ENCODE measurements at places on chromosomes 2 and 18. TPM values are rescaled to one million over a fixed set of nuclear protein-coding genes. Genes with fewer than 3 reads are reported as not detected.

GRCh38 chr2:241363426-241363825 lies 7.3 kb downstream of the FARP2 start:
- DNase-seq: no peak

DNA sequence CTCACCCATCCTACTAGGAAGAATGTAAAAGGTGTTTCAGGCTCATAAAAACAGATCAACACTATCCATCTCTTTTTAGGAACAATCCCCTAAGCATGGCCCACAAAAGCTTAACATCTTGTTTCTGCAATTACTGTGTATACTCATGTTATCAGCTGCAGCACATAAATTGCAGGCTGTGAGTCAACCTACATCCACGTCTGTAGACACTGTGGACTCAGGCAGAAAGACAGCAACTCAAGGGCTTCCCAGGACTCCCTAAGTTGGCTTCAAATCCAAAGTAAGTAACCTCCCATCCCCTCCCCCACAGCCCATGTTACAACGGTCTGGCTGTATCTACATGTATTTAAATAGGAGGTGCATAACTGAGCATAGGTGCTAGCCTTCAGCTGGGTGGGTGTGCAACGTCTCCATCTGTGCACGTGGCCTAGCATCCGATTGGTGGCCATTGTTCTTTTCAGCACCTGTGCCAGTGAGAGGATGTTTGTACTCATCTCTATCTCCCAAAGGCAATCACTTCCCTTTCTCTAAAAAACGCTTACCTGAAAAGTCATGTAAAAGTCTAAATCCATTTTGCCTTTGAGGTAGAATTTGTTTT lies 30.1 kb downstream of the UXS1 start:
- DNase-seq: peak; percentile 28

CCL20 gene
- not detected for total RNA-seq

GRCh38 chr18:59300676-59301285 lies 17.7 kb downstream of the CPLX4 start:
- no peak for DNase-seq

GREB1L gene
- 10.0 TPM for total RNA-seq

CD28 gene
- total RNA-seq: not detected

DNA sequence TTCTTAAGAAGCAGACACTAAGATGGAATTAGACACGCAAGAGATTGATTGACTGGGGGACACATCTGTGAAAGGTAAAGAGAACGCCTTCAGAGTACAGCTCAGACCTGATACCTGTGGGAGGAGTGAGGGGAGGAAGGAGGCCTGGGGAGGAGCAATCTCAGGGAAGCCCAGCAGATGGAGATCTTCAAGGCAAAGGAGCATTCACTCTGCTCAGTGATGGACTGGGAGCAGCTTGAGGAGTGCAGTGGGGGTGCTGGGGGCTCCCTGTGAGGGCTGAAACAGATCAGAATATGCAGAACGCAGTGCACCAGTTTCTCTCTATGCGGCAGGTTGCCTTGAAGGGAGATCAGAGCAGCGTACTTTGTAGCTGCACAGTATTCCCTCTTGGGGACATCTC lies 103.7 kb upstream of the ATP8B1 start:
- DNase-seq: no peak

DNA sequence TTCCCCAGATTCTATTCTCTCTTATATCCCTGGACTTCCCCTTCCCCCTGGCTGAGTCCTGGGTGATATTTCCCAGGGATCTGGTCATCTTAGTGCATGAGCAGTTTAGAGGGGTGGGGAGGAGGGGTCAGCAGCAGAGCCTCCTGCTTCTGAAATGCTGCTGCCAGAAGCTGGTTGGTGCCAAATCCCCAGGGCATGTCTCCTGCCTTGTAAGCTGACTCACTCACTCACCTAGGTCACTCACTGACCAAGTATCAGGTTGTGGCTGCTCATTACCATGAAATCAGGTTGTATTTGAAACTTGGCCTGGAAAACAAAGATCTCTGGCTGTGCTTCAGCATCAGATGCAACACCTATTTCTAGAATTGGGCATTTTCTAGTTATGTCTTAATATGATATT lies 14.3 kb downstream of the GPR39 start:
- DNase-seq: no peak

GRCh38 chr2:104472076-104472475 lies 381.8 kb upstream of the POU3F3 start:
- DNase-seq: no peak

- no peak for DNase-seq
Measured at GRCh38 chr2:231531883-231532755, 1.9 kb upstream of the NMUR1 start.

- DNase-seq: no peak
Measured at GRCh38 chr18:10261344-10262276, 192.8 kb upstream of the APCDD1 start.

DNA sequence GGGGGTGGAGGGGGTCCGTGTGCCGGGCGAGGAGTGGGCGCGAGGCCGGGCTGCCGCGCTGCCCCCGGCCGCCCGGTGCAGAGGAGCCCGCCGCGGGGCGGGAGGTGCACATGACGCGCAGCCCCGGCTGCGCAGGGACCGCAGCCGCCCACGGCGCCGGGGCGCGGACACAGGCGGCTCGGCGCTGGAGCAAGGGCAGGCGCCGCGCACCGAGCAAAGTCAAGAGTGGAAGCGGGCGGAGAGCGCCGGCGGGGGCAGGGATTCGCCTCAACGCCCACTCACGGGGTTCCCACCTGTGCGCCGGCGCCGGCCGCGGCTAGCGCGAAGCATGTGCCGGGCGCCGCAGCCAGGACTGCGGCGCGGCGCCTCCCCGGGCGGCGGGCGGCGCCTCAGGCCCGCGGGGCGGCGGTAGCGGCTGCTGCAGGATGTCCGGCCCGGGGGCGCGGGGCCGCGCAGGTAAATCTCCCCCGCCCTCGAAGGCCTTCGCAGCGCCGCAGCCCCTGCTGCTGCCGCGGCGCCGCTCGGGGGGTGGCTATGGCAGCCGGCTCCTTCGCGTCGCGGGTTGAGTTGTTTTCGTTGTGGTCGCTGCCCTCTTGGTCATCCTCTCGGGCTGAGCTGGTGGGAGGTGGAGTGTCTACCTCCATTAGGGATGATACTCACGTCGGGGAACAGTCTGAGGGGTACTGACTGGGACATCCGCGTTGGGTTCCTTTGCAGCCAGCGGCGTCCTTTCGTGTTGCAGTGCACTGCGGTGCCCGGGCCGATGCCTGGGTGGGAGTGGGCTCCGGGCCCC lies 216.3 kb upstream of the DTNA start:
- DNase-seq: no peak

DNA sequence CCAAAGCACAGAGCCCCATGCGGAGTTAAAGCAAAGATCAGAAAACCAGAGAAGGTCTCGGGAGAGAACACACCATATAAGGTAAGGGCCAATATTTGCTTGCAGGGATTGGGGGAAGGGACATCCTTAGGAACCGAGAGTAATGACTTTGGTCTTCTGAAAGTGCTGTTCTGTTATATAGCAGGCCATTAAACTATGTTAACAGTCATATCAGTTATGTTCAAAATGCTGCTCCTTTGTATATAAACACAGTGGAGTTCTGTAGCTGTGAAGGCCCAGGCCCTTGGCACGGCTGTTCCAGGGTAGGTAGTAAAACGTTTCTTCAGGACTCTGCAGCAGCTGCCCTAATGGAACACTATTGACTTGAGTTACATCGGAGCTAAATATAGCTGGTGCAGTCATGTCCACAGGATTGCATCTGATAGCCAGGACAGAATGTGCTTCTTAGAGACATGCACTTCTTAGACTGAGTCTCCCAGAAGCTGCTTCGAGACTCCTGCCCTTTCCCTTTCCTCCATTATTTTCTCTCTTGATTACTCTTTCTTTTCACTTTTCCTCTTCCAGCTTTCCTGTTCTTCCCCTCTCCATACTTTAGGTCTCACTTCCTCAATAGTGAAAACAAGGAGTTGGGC lies 122.4 kb downstream of the SETBP1 start:
- no peak for DNase-seq

ITGA4 gene
- total RNA-seq: 32.6 TPM

GRCh38 chr2:13413989-13414388 lies 697.3 kb downstream of the TRIB2 start:
- DNase-seq: no peak

GRCh38 chr2:222296911-222297599 lies 1.7 kb downstream of the PAX3 start:
- DNase-seq: peak; percentile 56

DNA sequence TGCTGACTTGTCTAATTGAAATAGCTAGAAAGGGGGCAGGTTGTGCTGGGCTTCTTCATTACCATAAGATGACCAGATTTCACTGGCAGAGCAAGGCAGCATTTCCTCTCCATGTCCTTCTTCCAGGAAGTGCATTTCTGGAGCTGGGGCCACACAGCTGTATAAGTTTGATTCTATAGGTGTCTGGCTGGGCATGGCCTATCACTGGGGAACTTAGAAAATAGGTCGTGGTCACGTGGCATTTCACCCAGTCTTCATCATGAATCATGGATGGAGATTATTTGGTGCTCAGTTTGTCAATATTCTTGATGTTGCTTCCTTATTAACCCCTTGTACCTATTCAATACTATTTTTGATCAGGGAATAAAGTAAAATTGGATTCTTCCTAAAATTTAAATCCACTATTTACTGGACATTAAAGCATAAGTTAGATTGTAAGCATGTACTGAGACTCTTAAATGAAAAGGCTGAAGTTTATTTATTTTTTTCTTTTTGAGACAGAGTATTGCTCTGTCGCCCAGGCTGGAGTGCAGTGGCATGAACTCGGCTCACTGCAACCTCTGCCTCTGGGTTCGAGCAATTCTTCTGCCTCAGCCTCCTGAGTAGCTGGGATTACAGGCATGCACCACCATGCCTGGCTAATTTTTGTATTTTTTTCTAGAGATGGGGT lies 49.5 kb upstream of the TMEM87B start:
- DNase-seq: no peak

DNA sequence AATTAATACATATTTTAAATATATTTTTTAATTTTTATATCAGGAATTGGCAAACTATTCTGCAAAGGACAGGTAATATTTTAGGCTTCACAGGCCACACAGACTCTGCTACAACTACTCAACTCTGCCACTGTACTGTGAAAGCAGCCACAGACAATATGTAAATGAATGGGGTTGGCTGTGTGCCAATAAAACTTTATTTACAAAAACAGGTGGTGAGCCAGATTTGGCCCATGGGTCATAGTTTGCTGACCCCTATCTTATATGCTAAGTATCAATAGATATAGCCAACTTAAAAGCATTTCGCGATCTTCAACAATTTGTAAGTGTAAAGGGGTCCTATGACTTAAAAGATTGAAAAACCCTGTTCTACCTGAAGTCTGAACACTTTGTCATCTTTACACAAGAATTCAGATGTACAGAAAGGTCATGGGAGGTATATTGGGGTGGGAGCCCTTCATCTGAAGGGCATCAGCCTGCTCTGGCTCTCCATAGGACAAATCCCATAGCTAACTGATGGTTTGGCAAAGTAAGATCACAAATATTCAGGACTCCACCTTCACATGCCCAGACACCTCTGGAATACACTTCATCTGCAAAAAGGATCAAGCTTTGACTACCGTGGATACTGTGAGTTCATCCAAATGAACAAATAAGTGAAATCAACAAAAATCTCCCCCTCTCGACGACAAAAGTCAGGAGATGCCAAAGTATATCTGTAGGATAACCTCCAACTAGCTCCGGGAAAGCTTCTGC lies 65.9 kb downstream of the C1D start:
- no peak for DNase-seq

DNA sequence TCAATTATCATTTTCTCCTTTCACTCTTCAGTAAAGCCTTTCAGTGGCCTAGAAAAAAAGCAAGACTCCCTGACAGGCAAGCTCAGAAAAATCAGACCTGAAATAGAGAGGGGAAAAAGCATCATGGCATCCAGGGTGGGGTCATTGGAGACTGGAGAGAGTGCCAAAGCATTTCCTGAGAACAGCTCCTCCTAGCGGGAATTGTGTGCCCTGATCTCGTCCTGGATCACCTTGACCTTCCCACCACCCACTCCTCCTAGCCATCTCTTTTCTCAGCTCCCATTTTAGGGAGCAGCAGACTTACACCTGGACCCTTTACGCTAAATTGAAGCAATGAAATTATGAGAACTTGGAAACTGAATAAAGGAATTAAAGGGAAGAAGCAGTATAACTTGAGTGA lies 176.6 kb downstream of the VWC2L start:
- no peak for DNase-seq

DNA sequence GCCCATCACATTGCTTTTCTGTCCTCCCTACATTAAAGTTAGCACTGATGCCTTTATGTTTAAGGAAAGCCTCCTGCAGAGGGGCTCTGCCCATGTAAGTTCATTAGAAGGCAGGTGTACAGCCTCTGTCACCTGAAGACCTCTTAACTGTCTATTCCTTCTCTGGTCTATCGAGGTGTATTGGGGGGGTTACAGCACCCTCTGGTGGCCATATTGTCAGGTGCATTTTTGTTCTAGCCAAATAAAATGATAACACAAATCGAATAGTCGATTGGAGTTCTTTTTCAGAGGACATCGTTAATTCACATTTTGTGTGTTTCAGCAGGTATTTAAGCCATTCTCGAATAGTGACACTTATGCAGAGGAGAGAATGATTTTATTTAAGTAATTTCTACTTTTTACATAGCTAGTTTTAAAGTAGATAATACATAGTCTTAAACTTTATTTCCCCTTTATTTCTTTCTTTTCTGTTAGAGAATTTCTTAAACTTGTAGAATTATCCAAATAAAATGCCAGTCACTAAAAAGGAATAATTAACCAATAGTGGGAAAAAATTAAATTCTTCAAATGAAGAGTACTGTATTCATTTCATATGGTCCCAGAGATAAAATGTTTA lies 136.8 kb downstream of the NEDD4L start:
- DNase-seq: no peak

HOXD13 gene
- 1.4 TPM for total RNA-seq

GRCh38 chr2:229454934-229455631 lies 184.0 kb upstream of the PID1 start:
- DNase-seq: peak; percentile 92

FOSL2 gene
- 123 TPM for total RNA-seq

PUM2 gene
- total RNA-seq: 63.3 TPM

DNA sequence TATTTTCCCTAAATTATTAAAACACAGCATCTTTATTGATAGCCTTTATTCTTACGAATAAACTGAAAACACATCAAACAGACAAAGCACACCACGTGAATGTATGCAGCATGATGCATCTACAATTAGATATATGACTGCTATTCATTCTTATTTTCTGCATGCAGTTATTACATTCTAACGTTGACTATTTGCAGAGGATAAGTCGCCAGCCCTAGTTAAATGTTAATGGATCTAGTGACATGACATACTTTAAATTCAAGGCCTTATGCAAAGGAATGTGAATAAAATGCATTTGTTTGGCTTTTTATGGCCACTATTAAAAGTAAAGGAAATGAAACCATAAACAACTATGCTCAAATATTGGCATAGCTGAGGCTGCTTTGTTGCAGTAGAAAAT lies 172.4 kb downstream of the MAP2 start:
- DNase-seq: no peak

LRRTM1 gene
- not detected for total RNA-seq

DNA sequence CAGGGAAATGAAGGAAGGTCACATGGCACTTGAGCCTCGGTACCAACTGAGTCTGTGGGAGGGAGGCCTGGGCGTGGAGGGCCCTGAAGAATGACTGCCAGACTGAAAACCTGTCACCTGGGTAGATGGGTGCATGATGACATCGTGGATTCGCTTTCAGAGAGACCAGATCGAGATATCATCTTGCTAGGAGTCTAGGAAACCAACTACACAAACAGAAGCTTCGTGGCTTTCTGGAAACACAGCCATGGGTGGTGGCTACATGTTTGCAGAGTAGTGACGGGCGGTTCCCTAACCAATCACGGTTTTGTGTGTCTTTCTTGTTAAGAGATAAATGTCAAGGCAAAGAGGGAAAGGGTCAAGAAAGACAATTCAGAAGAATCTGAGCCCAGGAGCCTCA lies 155.0 kb downstream of the EIPR1 start:
- no peak for DNase-seq

SPDYA gene
- total RNA-seq: 0.45 TPM

- DNase-seq: peak; percentile 39
Measured at GRCh38 chr2:201890453-201890852, 84.1 kb downstream of the CDK15 start.

Measured in HFFc6 (cell line).